Activated T-helper 17 cell treated with anti-CD3 and anti-CD28 coated beads, Interleukin-2, amount 50 U/mL, for 72 hours (primary cell): ENCODE measurements at places on chromosomes 7 and 10. TPM values are rescaled to one million over a fixed set of nuclear protein-coding genes. Genes with fewer than 3 reads are reported as not detected.

Gene TDRD1
- total RNA-seq: 0.09 TPM

DNA sequence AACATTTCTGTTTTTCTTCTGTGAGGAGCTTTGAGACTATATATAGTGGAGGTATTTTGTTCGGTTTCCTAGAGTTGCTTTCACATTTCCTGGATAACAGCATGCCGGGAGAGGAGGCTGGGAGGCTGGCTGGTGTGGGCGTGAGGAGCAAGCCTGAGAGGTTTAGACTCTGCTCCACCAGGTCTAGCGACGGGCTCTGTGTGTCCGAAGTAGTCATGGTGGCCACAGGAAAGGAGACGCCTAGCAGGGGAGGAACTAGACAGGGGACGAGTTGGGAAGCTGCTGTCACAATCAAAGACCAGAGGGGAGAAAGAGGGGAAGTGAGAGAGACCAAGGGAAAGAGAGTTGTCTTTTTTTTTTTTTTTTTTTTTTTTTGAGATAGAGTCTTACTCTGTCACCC, 19.6 kb downstream of the PTPRE start:
- no peak for ATAC-seq

- no peak for ATAC-seq
These were observed 192.3 kb downstream of the VTI1A start for GRCh38 chr10:112639298-112639697.

DNA sequence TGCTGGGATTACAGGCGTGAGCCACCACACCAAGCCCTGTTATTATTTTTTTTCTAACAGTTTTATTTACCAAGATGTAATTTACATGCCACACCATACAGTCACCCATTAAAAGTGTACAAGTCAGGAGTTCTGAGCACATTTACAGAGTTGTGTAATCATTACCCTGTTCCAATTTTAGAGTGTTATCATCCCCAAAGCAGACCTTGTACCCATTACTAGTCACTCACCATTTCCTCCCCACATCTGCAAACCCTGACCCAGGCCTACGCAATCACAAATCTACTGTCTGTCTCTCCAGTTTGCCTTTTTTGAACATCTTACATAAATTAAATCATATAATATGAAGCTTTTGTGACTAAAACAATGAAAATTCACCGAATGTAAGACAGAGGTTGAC, 402.9 kb upstream of the FOXK1 start:
- no peak for ATAC-seq
